ENCODE measurements at places on chromosomes 2 and 18. TPM values are rescaled to one million over a fixed set of nuclear protein-coding genes. Genes with fewer than 3 reads are reported as not detected.

Gene WDR54
- total RNA-seq: 48.3 TPM

Gene GALNT3
- 5.4 TPM for total RNA-seq

Gene EVX2
- total RNA-seq: not detected

Gene KCNS3
- total RNA-seq: 5.5 TPM

Gene C1QL2
- not detected for total RNA-seq

Gene ANKRD29
- total RNA-seq: 0.59 TPM

Gene PCARE
- total RNA-seq: not detected

Gene PARD6G
- total RNA-seq: 6.8 TPM
